CD8-positive, alpha-beta T cell (primary cell): ENCODE measurements at places on chromosomes 4 and X. TPM values are rescaled to one million over a fixed set of nuclear protein-coding genes. Genes with fewer than 3 reads are reported as not detected.

DNA sequence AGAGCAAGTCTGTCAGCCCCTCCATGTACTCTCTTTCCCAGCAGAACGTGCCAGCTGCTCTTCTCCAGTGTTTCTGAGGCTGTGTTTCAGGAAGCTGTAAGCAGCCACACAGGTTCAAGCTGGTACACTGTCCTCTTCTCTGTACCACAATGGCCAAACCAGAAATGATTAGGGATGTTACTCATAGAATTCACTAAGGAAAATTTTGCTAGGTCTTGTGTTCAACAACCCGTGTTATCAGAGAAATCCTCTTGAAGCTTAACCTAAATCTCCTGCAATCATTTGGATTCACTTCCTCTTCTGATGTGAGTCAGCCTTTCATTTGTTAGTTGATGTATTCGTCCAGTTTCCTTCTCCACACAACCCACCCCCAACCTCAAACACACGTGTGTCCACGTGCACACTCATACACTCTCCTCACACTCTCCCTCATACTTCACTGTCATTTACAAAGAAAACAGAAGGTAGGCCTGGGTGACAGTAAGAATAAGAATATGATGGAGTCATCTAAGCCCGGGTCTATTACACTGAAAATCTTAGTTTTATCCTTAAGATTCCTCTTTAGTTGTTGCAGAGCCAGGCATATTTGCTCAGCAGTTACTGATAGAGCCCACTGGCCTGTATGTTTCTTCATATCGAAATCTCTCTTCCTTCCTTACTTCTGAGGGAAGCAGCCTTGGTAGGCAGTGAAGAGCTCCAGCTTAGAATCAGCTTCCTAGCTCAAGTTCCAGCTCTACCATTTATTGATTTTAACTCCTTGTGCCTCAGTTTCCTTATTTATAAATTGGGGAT is 63.4 kb downstream of the DCUN1D4 start:
- DNase-seq: no peak

- no peak for DNase-seq
These were observed 175.9 kb downstream of the BCOR start for GRCh38 chrX:39921838-39922237.

GRCh38 chr4:18138076-18138665 is 116.6 kb upstream of the LCORL start:
- DNase-seq: no peak

DNA sequence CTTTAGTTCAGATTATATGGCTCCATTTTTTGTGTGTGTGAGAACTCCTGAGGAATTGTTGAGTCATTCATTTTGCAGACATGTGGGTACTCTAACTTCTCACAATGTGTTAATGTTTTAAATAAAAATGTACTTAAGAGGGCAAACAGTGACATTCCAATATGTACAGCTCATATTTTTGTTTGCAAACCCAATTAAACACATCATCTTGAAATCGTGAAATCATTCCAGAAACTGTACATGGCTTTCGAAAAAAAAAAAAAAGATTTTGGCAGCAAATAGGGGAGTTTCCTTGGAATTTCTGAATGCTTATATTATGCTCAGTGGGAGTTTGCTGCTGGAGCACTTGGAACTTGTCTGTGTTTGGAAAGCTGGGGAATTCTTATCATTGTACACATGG is 85.0 kb downstream of the HPGD start:
- no peak for DNase-seq

GRCh38 chrX:49133759-49134158 is 10.2 kb upstream of the GPKOW start:
- no peak for DNase-seq

DNA sequence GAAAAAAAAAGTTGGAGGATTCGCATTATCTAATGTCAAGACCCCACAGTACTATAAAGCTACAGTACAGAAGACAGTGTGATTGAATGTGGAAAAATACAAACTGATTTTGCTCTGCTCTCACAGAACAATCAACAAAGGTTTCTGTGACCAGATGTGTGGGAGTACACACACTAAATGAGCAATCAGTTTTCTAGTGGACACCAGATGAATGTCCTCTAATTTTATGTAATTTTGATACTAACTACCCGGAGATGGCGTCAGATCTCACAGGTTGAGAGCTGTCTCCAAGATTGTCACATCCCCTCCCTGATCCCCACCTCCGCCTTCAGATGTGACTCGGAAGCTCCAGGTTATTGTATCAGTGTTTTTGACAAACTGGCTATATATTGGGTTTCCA is 81.9 kb upstream of the HUWE1 start:
- no peak for DNase-seq

DNA sequence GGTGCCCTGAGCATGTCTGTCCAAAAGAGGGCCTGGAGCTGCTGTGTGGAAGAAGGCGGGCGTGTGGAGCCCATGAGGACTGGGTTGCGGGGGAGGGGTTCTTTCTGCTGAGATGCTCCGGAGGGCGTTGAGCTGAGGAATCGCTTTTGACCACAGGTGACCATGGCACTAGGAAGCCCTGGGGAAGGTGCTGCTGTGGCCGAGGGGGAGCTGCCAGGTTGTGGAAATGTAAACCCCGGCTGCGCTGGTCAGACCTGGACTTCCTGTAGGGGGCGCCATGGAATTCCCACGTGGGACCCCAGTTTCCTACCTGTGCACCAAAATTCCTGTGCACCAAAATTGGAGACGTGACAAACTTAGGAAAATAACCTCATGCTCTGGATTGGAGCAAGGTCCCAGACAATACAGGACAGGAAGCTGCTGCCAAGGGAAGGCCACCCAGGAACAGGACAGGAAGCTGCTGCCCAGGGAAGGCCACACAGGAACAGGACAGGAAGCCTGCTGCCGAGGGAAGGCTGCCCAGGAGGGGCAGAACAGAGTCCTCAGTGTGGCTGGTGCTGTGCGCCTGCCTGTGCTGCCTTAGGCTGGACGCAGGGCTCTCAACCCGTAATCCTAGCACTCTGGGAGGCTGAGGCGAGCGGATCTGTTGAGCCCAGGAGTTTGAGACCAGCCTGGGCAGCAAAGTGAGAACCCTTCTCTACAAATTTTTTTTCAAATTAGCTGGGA is 28.4 kb upstream of the UVSSA start:
- no peak for DNase-seq

The SSX2 gene
- total RNA-seq: not detected

The IBSP gene
- total RNA-seq: not detected
